ENCODE measurements at places on chromosomes 6 and 20. TPM values are rescaled to one million over a fixed set of nuclear protein-coding genes. Genes with fewer than 3 reads are reported as not detected.

The GUCA1A gene
- not detected for polyA plus RNA-seq

The CCDC170 gene
- polyA plus RNA-seq: not detected

The NNAT gene
- polyA plus RNA-seq: not detected

The SLC22A23 gene
- polyA plus RNA-seq: 4.7 TPM

DNA sequence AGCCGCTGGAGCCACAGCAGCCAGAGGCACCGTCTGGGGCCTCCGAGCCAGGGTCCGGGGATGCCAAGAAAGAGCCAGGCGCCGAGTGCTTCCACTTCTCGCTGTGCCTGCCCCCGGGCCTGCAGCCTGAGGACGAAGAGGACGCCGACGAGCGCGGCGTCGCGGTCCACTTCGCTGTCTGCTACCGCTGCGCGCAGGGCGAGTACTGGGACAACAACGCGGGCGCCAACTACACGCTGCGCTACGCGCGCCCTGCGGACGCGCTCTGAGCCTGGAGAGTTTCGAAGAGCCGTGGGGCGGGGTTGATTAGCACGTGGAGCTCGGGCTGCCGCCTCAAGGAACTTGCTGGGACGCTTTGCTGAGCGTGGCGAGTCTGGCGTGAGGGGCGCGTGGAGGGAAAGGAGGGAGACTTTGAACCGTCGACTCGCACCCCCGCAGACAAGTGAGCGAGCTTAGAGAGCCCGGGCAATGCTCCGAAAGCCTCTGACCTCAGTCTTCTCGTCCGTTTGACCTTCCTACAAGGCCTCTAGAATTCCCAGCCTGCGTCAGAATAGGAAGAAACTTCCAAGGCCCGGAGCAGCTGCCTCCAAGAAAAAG, 1.3 kb downstream of the PPP1R3G start:
- DNase-seq: no peak

DNA sequence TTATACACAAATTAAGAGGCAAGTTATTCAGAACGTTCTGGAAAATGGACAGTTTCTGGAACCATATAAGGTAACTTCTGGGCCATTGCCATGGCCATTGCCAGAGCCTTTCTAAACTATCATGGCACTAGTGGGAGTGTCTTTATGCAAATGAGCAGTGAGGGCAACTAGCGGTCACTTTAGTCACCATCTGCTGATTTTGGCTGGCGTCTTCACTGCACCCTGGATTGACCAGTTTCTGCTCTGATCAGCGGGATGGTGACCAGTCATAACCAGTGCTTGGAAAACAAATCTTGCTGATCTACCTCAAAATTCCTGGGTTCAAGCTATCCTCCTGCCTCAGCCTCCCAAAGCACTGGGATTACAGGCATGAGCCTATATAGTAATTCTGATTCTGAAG, 7.3 kb upstream of the SNTA1 start:
- no peak for DNase-seq

GRCh38 chr6:25472306-25472705, 179.7 kb upstream of the SCGN start:
- DNase-seq: no peak

GRCh38 chr6:17413313-17413750, 19.9 kb downstream of the CAP2 start:
- DNase-seq: no peak

DNA sequence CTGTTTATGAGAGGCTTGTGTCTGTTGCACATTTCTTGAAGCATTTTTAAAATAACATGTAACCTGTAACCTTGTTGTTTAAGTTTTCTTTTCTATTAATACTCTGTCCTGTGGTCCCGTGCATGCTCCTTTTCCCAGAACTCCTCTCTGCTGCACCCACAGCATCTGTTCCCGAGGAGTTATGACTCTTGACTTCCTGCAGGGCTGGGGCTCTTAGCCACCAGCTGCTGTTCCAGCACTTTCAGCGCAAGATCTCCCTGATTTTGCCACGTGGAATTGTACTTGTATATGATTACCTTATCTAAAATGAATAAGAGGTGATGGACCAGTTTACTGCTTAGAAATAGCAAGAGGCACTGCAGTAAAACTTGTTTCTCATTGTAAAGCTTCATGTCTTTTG, 150.6 kb downstream of the QKI start:
- no peak for DNase-seq

- DNase-seq: no peak
These were observed 5.4 kb downstream of the SYS1 start for GRCh38 chr20:45368221-45368980.

- no peak for DNase-seq
These were observed 3.9 kb upstream of the ZNF292 start for GRCh38 chr6:87151471-87151780.

- DNase-seq: no peak
These were observed 159.4 kb downstream of the IMPG1 start for GRCh38 chr6:75913040-75913439.

GRCh38 chr20:50518270-50518721, 8.1 kb downstream of the PTPN1 start:
- no peak for DNase-seq

All from K562 (cell line).